CD4-positive, alpha-beta T cell treated with Interleukin-15 for 1 hour (primary cell): ENCODE measurements at places on chromosomes 13 and 19.

DNA sequence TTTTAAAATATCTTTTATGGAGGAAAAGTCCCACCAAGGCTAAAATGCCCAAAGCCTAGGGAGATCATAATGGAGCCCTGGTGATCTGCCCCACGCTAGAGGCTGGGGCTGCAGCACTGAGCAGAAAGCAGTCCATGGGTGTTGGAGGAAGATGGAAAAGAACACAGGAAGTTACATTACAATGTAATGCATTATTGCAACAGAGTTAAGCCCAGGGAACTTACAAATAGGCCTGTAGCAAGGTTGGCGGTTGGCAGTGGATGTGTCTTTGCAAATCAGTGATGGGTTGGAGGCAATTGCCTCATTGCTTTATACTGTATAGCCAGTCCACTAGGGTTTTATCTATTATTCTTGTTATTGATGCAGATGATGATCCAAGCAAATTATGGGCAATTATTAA is 399.9 kb downstream of the NDFIP2 start:
- peak; percentile 27 for DNase-seq

- DNase-seq: no peak
Measured at GRCh38 chr19:38830039-38830733, 1.4 kb downstream of the ECH1 start.

DNA sequence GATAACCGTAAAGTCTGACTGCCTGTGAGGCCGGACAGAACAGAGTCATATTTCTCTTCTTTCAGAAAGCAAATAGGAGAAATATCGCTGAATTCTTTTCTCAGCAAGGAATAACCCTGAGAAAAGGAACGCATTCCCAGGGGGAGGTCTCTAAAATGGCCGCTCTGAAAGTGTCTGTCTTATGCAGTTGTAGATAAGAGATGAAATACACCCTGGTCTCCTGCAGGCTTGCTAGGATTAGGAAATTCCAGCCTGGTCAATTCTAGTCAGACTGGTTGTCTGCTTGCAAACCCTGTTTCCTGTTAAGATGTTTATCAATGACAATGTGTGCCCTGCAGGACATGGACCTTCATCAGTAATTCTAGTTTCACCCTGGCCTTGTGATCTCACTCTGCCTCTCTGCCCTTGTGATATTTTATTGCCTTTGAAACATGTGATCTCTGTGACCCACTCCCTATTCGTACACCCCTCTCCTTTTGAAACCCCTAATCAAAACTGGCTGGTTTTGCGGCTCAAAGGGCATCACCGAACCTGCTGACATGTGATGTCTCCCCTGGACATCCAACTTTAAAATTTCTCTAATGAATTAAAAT is 934.8 kb upstream of the SPRY2 start:
- no peak for DNase-seq

- DNase-seq: no peak
Measured at GRCh38 chr13:61988810-61989209, 573.2 kb upstream of the PCDH20 start.

- peak; percentile 25 for DNase-seq
Measured at GRCh38 chr19:4367781-4368127, 24.4 kb downstream of the MPND start.

- peak; percentile 25 for DNase-seq
Measured at GRCh38 chr19:53538378-53539109, 599 bp downstream of the ZNF331 start.

GRCh38 chr19:3151563-3152418 is 16.0 kb downstream of the GNA15 start:
- DNase-seq: no peak

DNA sequence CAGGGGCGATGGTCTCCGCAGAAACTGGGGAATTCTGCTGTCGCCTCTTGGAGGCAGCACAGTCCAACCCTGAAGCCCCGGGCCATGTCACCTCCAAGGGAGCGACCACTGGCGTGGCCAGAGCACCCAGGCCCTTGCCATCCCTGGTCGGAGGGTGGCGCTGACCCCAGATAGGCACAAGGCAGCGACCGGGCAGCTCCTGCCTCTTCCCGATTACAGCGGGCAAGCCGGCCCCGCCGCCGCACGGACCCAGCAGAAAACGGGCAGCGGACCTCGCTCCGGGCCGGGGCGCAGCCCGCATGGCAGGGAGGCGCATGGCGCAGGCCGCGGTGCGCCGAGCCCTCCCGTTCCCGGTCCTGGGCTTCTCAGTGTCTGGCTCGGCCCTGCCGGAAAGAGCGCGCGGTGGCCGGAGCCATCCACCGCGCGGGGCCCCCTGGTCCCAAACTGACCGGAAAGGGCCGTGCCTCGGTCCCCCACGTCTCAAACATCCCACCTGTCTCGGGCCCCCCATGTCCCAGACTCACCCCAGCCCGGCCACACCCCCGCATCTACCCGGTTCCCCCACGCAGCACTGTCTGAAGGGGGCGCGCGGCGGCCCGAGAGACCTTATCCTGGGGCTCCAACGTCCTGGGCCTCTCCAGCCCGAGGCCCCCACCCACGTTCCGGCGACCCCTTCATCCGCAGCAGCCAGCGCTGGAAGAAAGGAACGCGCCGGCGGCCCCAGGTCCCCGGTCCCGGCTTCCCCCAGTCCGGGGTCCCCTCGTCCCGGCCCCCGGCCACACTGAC is 727 bp downstream of the CERS1 start:
- DNase-seq: no peak
